ENCODE measurements at places on chromosomes 2 and 18.

- DNase-seq: peak; percentile 91
Measured at GRCh38 chr2:197028230-197028629, 101.7 kb upstream of the PGAP1 start.

GRCh38 chr18:61669320-61669719 lies 223.5 kb downstream of the RNF152 start:
- DNase-seq: peak; percentile 37

GRCh38 chr18:60493066-60493465 lies 120.5 kb upstream of the MC4R start:
- no peak for DNase-seq

GRCh38 chr18:63681449-63682340 lies 20.0 kb upstream of the SERPINB3 start:
- no peak for DNase-seq

GRCh38 chr2:27807476-27807875 lies 36.0 kb downstream of the MRPL33 start:
- DNase-seq: peak; percentile 40

- DNase-seq: no peak
Measured at GRCh38 chr18:2919600-2919999, 72.8 kb downstream of the EMILIN2 start.

GRCh38 chr2:152432206-152432653 lies 97.3 kb downstream of the FMNL2 start:
- peak; percentile 45 for DNase-seq

GRCh38 chr2:187379869-187380268 lies 68.2 kb downstream of the CALCRL start:
- DNase-seq: no peak

DNA sequence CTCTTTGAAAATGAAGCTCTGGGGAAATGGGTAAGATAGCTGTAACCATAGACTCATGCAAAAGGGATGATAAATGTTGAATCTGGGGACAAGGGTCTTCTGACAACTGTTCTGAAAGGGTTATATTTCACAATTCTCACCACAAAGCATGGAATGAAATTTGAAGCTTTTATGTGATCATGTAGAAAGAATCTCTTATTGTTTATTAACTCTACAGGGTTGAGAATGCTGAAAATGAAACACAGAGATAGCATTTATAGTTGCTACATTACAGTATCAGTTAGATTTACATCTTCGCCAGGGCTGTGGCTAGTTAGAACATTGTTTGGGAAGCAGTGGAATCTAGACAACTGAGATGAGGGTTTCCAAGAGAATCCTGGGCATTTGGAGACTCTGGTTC lies 97.4 kb upstream of the LHCGR start:
- peak; percentile 93 for DNase-seq

GRCh38 chr2:233799087-233799665 lies 21.0 kb downstream of the MROH2A start:
- no peak for DNase-seq

DNA sequence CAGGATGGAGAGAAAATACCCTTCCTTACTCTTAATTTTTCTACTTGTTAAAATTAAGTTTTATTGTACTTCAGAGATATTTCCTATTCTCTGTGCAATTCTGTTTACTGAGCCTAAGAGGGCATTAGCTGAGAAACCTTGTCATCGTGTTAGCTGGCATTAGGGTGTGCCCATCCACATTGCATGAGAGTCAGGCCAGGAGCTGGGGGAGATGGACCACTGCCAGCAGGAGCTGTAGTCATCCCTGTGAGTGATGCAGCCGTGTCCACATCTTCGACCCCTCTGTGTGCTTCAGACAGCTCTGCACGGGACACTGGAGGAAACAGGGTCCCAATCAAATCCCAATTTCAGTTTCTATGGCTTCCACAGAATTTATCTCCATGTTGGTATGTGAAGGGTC lies 34.2 kb downstream of the ABCA12 start:
- DNase-seq: no peak

DNA sequence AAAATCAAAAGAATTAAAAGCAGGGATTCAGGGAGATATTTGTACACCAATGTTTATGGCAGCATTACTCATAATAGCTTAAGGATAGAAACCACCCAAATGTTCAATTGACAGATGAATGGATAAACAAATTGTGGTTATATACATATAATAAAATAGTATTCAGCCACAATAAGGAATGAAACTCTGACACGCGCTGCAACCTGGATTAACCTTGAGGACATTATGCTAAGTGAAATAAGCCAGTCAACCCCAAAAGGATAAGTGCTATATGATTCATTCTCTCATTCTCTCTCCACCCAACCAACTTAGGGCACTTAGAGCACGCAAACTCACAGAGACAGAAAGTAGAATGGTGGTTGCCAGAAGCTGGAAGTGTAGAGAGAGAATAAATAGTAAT lies 216.8 kb upstream of the SLC14A2 start:
- no peak for DNase-seq

DNA sequence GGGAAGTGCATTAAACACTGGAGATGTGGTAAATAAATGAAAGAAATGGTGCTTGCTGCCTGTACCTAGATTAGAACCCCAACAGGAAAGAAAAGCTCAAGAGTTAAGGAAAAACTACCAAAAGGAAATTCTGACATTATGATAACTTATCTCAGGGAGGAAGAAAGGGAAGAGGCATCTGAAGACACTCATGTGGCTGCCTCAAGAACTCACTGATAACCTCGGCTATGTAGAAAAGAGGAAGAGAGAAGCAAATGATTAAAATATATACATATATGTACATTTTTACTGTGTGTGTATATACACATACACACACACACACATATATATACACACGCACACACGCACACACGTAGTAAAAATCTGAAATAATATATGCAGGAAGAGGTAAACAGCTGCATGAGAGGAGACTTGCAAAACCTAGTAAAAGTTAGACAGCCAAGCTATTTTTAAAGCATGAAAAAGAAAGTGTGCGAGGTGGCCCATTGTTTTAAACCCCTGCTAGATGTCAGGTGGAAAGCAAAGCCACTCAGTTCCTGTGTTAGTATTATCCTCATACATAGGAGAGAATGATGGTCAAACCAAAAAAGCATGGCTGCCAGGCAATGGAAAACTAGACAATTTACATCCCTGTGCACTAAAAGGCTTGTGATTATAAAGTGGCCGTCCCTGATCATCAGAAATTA lies 483.0 kb upstream of the NRP2 start:
- DNase-seq: no peak

DNA sequence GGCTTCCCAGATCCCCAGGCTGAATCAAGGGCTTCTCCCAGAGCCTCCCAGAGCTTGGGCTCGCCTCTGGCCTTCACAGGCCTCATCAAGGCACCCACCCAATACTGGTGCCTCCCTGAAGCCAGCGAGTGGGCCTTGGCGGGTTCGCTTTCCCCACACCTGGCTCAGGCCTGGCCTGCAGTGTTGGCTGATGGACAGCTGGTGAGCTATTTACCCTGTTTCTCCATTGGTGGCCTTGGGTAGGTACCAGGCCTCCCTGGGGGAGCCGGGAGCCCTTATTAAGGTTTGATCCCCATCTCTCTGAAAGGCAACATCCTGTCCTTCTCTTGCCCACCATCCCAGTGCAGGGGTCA lies 18.2 kb upstream of the DUSP2 start:
- no peak for DNase-seq

DNA sequence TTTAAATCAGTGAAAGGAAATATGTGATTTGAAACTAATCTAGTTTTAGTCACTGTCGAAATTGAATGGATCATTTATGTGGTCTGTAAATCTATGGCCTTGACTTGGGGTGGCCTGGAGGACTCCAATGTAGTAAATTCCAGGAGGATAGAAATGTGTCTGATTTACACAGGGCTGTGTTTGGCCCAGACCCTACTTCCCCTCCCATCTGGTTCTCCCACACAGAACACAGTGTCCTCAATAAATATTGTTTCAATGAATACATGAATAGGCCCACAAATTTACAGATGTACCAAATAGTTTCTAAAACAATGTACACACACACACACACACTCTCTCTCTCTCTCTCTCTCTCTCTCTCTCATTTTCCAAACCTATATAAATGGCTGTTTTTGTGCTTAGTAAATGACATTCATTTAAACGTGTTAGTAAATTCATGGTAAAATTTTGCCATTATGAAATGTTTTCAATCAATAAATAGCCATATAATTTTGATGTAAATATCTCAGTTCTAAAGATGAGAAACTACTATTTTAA lies 1.9 kb downstream of the CCDC68 start:
- DNase-seq: no peak

- peak; percentile 96 for DNase-seq
Measured at GRCh38 chr18:8858888-8859511, 153.6 kb downstream of the MTCL1 start.

DNA sequence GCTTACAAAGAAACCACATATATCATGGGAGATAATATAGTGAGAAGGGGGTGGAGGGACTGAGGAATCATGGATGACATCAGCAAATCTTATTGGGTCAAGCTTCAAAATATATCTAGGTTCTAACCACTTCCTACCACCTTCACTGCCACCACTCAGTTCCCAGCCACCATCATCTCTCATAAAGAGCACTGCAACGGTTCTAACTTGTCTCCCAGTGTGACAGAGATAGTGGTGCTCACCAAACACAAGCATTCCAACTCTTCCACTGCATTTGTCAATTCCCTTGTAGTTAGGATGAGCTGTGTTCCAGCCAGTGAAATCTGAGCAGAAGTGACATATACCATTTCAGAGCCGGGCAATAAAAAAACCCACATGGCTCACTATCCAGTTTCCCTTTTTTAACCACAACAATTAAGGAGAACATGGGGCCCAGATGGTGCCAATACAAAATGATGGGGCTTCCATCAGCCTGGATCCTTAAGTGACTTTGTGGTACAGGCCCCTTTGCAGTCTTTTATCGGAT lies 318.1 kb downstream of the NBAS start:
- no peak for DNase-seq

DNA sequence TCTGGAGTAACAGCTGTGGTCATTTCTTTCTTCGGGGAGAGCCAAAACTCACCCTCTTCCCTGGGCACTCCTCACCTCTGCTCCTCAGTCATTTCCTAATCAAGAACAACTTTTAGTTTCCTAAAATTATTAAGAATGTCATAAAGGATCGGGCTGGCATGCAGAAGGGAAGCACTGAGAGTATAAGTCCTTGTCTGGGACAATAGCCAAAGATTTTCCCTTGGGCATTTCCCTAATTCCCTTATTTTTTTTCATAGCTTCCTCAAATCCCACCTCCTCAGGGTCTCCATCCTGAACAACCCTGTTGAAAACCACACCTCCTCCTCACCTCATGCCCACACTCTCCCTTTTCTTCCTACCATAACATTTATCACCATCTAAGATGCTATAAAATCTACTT lies 115.0 kb downstream of the MREG start:
- peak; percentile 44 for DNase-seq

Data from fibroblast of skin of back (primary cell).